AG09319 (cell line): ENCODE measurements at places on chromosomes 7 and 10.

GRCh38 chr7:2920956-2921652, 77.0 kb upstream of the GNA12 start:
- DNase-seq, result no peak

DNA sequence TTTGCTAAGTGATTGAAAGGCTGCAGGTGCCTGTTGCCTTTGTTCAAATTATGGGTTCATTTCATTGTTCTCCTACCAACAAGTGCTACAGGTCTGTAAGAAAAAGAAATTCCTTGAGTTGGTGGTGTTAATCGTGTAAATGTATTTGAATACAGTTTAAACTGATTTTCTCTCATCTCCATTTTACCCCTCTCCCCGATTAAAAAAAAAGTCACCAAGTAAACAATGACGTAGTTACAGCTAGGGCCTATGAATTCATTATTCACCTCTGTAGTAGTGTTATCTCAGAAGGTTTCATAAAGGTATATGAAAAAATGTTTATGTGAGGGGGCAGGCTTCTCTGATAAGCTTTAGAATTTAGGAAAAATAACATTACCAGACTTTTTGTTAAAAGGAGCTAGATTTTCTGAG, 1.1 kb downstream of the REEP3 start:
- no peak for DNase-seq

DNA sequence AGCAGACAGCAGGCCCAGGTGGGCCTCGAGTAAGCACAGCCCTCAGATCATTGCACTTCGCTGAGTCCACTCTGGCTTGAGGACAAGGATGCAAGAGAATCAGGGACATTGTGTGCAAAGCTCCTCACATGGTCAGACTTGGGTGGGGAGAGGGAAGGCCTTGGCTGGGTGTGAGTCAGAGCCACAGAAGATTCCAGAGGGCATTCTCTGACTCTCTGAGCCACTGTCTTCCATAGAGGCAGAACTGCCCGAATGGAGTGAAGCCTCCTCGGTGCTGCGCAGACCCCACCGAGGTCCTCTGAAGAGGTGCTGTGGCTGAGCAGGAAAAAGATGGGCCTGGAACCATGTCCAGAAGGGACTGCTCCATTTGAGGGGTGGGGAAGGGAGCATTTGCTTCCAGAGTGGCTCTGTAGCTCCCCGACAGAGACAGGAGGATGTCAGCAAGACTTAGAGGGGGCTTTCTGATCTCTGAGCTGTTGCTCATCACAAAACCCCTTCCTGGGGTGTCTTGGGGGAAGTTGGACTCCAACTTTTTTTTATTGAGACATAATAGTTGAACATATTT, 120.8 kb downstream of the PTPN20 start:
- no peak for DNase-seq

DNA sequence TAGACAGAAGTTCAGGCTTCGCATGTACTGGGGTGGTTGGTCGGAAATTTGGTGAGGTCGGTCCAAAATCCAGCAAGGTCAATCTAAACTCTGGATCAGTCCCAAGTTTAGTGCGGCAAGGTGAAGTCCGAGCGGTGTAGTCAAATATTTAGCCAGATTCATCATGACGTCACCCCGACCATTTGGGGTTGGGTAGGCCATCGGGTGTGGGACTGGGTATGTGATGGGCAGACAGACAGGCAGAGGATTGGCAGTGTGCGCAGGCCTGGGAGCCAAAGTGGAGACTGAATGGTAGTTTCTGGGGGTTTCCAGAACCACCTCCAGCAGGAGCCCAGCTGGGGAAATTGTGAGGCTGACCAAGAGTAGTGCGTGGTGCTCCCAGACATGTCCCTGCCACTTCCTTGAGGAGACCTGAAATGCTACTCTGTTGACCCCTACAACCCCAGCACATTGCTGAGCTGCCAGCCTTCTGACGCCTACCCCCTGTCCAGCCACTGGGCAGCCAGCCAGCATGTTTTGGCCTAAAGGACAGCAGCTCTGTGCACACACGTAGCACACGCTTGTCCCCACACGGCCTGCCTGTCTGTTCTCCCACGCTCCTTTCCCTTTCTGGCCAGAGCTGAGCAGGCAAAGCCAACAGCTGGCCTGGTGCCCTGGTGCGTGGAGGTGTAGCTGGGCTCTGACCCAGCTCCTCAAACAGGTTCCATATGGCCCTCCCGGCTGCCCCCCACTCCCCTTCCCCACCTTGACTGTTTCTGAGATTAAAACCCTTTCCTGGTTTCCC, 55.9 kb downstream of the FAM241B start:
- DNase-seq, result no peak

DNA sequence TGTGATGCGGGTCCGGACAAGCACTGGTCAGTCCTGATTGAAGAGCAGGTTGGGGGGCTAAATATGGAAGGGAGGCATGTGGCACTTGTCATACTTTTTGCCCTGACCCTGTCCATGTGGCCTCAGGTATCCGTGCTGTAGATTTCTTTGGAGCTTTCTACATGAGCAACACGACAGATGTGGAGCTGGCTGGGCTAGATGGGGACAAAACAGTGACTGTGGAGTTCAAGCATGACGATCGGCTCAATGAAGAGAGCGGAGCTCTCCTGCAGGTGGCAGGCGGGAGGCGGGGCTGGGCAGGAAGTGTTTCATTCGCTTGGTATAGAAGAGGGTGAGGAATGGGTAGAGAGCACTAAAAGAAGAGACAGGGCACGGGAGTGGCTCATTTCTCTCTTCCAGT, 13.0 kb upstream of the CHCHD1 start:
- no peak for DNase-seq

- no peak for DNase-seq
Observed at GRCh38 chr7:20651960-20652544, 36.6 kb downstream of the ABCB5 start.

DNA sequence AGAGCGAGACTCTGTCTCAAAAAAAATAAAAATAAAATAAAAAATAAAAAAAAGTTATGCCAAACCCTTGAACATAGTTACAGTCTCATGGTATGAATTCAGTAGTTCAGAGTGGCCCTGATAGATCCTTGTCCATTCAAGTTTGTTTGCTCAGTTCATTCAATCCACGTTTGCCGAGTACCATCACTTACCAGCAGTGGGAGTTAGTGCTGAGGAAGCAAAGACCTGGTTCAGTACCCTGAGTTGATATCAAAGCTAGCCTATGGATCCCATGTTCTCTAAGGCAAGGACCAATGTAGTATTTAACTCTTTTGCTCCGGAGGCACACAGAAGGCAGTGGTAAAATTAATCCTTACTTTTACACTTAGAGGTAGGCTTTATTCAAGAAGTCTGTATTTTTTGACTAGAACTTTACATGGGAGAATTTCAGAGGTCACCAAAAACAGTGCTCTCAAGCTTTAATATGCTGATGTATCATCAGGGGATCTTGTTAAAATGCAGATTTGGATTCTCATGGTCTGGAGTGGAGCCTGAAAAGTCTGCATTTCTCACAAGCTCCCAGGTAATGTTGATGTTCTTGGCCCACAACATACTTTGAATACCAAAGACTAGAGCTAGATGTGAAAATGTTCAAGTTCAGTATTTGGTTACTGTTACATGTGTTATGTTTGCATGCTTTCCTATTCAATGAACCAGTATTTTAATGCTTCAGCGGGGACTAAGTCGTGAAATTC, 38.1 kb upstream of the HBP1 start:
- DNase-seq, result no peak

- DNase-seq, result no peak
Observed at GRCh38 chr10:108375691-108376090, 1211.2 kb upstream of the SORCS1 start.

DNA sequence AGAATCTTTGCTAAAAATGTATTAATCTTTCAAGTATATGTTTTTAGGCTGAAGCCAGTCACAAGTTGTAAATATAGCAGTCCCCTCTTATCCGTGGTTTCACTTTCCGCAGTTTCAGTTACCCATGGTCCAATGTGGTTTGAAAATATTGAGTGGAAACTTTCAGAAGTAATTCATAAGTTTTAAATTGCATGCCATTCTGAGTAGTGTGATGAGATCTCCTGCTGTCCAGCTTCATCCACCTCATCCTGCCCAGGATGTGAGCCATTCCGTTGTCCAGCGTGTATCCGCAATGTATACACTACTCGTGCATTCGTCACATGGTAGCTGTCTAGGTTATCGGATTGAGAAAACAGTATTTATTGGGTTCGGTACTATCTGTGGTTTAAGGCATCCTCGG, 12.2 kb downstream of the PDCD4 start:
- no peak for DNase-seq

DNA sequence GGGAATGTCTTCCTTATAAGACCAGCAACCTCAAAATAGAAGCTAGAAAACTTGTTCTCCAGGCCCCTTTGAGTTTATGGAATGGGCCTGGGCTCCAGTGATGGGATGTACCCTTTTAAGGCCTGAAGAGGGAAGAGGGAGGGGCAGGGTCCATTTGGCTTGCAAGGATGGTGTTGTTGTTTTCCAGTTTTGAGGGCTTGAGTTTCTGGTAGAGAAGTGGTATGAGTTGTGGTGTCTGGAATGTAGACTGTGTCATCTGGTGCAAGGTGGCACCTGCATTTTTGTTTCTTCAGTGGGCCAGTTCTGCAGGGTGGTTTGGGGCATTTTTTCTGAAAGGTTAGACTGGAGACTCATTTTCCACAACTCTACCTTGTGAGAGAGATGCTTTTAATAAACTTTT, 90.1 kb downstream of the ZNF777 start:
- no peak for DNase-seq

GRCh38 chr10:113313048-113313602, 239.7 kb upstream of the HABP2 start:
- no peak for DNase-seq

DNA sequence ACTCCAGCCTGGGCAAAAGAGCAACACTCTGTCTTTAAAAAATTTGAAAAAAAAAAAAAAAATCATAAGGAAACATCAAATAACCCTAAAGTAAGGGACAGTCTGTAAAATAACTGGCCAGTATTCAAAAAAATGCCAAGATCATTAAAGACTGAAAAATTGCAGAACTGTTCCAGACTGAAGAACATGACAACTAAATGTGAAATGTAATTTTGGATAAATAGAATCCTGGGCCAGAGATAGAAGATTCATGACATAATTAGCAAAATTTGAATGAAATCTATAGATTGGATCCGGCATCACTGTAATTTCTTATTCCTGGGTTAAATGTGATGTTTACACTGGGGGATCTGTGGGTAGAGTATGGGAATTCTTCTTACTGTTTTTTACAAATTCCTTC, 3.0 kb downstream of the PSPH start:
- no peak for DNase-seq

- DNase-seq, result no peak
Observed at GRCh38 chr10:130921911-130922440, 389.5 kb downstream of the TCERG1L start.

DNA sequence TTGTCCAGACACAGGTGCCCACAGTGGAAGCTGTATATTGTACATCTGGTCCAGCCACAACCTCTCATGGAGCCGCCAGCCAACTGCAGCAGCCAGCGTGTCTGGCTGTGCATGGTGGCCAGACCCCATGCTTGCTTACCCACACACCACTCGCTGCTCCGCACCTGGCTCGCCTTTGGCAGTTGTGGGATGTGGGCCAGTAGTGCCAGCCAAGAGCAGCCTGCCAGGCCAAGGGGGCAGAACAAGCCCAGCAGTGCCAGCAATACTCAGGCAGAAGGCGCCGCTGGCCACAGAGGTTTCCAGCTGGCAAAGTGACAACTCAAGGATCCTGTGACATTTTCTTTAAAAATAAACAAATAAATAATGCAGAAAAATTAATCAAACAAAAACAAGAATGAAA, 11.7 kb upstream of the TMEM243 start:
- no peak for DNase-seq

- peak; percentile 65 for DNase-seq
Observed at GRCh38 chr7:41921453-41921981, 218.6 kb upstream of the INHBA start.

- no peak for DNase-seq
Observed at GRCh38 chr7:33251301-33251700, 121.9 kb downstream of the BBS9 start.

- DNase-seq, result no peak
Observed at GRCh38 chr10:126979311-126979710, 74.1 kb downstream of the DOCK1 start.

- no peak for DNase-seq
Observed at GRCh38 chr7:130942211-130942964, 208.4 kb upstream of the KLF14 start.

GRCh38 chr7:23469961-23470250, 385 bp downstream of the IGF2BP3 start:
- DNase-seq, result no peak

DNA sequence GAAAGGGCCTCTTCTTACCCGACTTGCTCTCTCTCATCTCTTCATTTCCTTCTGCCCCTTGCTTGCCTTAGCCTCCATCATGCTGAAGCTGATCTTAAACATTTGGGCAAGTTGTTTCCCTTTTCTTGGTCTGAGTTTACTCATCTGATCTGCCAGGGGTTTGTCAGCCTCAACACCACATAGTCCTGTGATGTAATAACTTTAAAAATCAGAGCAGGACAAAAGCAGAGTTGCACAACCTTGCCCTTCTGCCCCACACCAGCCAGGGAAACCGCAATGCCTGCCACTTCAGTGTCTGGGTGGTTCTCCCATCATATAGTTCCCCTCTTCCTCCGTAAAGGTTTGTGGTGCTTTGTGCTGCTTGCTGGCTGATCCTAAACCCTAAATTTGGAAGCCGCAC, 9.9 kb upstream of the LIPM start:
- no peak for DNase-seq

- no peak for DNase-seq
Observed at GRCh38 chr7:140571538-140572122, 69.0 kb downstream of the DENND2A start.

DNA sequence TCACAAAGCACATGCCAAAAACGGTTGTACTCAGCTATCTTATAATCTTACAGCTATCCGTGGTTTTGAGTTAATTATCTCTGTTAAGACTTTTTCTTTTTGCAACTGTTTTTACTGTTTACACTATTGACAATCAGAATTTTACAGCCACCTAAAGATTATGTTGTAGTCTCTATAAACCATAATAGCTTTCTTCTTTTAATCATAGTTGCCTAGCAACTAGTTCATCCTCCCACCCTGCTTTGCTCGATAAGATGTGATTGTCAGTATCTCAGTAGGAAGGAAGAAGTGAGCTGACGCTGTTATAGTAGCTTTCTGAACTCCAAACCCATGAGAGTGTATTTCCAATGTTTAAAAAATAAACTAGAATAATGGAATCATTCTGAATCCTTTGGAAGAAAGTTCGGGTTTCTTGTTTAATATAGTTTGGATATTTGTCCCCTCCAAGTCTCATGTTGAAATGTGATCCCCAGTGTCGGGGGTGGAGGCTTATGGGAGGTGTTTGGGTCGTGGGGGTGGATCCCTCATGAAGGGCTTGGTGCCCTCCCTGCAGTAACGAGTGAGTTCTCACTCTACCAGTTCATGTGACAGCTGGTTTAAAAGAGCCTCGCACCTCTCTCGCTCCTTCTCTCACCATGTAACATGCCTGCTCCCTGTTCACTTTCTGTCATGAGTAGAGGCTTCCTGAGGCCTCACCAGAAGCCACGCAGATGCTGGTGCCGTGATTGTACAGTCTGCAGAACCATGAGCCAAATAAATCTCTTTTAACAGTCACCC, 68.1 kb downstream of the SVOPL start:
- no peak for DNase-seq

- peak; percentile 45 for DNase-seq
Observed at GRCh38 chr10:99711129-99711719, 20.7 kb downstream of the COX15 start.
